Epithelial cell of proximal tubule (primary cell): ENCODE measurements at places on chromosomes 12 and 14. TPM values are rescaled to one million over a fixed set of nuclear protein-coding genes. Genes with fewer than 3 reads are reported as not detected.

Gene TEX22
- total RNA-seq: 0.29 TPM in 1 of 2 replicates, not detected in the other

- DNase-seq: peak; percentile 97
These were observed 380.2 kb downstream of the NAV3 start for GRCh38 chr12:78210894-78211302.

DNA sequence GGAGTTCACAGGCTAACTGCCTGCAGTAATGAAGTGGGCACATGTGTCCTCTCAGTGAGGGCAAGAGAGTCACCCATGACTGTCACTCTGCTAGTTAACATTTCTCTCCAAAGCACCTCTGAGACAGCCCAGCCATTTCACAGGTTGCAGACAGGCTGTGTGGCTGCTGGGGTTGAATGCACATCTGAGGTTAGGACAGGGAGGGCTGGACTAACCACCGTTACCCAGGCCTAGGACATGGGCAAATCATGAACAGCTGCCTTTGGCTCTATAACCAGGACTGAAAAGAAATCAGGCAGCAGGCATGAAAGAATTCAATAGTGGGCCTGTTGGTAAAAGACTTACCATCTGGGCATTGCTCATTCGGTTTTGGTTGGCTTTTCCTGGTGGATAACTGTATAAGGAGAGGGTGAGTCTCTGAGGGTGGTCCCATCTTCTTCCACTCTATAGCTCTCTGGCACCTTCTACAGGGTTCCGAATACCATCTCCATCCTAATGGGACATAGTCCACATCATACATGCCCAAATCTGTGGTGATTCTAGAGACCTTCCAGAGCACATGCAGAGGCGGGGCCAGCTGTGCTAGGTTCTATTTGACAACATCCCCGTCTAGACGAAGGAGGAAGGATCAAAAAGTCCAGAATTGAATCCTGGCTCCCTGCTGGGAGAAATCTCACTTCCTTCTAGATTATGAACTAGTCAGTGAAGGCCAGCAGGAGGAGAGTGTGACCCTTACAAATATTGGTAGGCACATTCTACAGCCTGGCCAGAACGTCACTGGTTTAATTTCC lies 10.8 kb downstream of the CRACR2A start:
- DNase-seq: no peak

- peak; percentile 96 for DNase-seq
These were observed 22.4 kb downstream of the CALM1 start for GRCh38 chr14:90419200-90419599.

DNA sequence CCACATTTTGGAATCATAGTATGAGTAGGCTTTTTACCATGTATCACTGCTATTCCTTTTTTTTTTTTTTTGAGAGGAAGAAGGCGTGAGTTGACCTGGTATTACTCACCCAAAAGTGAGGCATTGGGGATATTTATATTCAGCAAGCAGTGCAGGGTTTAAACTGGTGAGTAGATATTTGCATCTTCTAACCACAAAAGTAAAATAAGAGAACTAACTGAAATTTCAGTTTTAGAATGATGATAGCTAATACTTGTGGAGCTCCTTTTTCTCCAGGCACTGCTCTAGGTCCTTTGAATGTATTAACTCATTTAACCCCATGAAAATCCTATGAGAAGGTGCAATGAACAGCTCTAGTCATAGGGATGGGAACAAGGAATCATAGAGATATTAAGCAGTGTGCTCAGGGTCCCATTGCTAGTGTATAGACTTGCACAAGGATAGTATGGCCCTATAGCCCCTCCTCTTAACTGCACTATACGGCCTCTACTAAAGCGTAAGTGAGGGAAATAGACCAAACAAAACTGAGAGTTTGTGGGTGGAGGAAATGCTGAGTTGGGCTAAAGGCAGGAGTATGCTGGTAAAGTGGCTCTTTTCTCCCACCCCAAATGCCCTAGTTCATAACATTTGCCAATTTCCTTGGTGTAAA lies 104.3 kb upstream of the MAX start:
- no peak for DNase-seq

Gene IRAK3
- 0.81 and 1.9 TPM in 2 replicates for total RNA-seq

- DNase-seq: no peak
These were observed 1.3 kb downstream of the MARS1 start for GRCh38 chr12:57489157-57489641.

DNA sequence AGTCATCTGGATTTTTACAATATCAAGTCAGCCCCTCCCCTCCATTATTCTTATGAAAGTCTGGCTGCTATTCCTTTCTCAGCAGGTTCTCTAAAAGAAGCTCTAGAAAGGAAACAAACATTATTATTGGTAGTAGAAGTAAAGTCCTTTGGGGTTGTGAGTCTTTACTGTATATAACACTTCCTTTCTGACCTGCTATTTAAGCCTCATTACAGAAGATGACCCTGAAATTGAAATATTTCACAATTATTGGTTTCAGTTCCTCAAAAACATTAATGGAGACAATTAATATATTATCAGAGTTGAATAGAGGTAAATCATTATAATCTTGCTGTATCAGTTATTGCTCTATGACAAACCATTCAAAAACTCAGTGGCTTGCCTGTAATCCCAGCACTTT lies 19.3 kb downstream of the PLEKHA5 start:
- DNase-seq: no peak

Gene ZNF385A
- total RNA-seq: 3.9 and 4.3 TPM in 2 replicates

GRCh38 chr12:89933911-89934310 lies 225.3 kb upstream of the ATP2B1 start:
- DNase-seq: no peak

Gene PROX2
- not detected in 2 replicates for total RNA-seq

DNA sequence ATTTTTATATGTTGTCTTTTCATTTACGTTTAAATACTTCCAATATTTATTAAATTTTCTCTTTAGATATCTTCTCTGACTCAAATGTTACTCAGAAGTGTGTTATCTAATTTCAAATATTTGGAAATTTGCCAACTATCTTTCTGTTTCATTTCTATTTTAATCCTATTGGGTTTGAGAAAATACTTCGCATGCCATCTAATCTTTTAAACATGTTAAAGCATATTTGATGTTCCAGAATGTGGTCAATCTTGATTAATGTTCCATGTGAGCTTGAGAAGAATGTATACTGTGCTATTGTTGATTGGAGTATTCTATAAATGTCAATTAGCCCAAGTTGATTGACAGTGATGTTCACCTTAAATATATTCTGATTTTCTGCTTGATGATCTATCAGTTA lies 11.9 kb upstream of the DCN start:
- DNase-seq: no peak

- no peak for DNase-seq
These were observed 75.9 kb downstream of the IFT81 start for GRCh38 chr12:110200124-110200417.

DNA sequence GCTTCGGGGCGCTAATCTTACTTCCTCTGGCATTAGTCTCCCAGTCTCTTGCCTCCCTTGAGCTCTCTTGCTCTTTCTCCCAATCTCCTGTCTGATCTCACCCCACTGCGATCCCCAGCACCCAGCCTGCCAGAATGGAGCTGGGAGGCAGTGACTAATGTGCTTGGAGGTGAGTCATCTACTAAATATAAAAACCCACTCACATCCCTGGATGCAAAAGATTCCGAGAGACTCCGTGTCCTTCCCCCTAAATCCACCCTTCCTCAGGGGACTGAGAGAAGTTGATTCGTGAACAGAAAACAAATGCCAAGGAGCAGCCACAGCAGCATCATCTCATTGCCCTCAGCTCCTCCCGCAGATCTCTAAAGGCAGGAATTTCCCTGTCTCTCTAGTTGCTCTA lies 45.7 kb upstream of the KCNA5 start:
- DNase-seq: peak; percentile 23

- no peak for DNase-seq
These were observed 57.7 kb downstream of the GALC start for GRCh38 chr14:87935081-87935828.

GRCh38 chr12:53039851-53040250 lies 10.0 kb upstream of the TNS2 start:
- no peak for DNase-seq

Gene METTL25
- total RNA-seq: 4.7 and 8.8 TPM in 2 replicates

DNA sequence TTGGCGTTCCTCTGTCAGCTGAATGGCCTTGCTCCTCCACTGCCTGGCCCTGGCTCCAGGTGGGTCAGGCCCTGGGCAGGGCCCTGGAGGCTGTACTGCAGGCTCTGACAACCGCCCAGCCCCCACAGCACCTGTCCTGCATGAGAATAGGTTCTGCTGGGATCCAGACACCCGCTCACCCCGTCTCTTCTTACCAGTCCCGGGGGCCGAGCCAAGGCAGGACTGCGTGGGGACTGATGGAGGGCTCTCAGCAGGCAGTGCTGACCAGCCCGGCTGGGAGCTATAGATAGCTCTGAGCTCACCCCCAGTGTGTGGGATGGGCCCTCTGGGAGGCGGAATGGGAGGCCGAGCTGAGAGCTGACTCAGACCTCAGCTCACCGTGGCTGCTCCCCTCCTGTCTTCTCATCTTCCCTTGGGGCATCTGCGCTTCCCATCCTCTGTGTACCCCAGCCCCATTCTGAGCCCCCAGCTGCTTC lies 39.6 kb downstream of the TEAD4 start:
- no peak for DNase-seq

- DNase-seq: no peak
These were observed 5.9 kb upstream of the GSC start for GRCh38 chr14:94775871-94776210.

Gene TTC9
- 12.8 and 24.8 TPM in 2 replicates for total RNA-seq

DNA sequence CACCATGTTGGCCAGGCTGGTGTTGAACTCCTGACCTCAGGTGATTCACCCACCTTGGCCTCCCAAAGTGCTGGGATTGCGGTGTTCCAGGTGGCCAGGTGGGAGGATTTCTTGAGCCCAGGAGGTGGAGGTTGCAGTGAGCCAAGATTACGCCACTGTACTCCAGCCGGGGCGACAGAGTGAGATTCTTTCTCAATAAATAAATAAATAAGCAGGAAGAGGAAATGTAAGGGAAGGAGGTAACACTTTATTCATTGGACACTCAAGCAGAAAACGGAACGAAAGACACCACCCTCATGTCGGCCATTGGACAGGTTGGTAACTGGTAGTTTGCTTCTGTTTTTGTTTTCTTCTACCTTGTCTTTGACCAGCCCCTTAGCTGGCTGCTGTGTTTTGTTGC lies 13.0 kb upstream of the NFATC4 start:
- no peak for DNase-seq

Gene HNRNPC
- total RNA-seq: 755 and 938 TPM in 2 replicates

DNA sequence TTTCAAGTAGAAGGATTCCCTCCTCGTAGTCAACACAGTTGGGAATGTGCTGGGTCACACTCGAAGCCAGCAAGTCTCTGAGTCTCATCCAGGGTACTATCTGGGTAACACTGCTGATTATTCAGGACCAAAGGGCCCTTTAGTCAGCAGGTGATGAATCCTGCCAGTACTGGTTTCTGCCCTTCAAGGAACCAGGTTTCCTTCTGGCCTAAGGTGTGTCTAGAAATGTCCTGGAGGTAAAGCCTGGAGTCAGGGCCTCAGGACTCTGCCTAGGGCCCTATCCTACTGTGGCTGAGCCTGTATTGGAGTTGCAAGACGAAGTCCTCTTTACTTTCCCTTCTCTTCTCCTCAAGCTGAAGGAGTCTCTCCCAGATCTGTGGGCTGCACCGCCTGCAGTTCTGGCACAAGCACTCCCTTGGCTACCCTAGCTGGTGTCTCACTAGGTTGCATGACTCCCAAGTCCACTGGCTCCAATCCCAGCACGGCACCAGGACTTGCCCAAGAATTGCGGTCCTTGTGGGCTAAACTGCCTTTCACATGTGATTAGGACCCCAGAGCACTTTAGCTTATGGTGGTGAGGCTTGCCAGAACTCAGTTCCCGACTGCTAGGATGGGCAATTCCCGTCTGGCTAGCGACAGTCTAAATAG lies 193.7 kb upstream of the PDE3A start:
- no peak for DNase-seq

DNA sequence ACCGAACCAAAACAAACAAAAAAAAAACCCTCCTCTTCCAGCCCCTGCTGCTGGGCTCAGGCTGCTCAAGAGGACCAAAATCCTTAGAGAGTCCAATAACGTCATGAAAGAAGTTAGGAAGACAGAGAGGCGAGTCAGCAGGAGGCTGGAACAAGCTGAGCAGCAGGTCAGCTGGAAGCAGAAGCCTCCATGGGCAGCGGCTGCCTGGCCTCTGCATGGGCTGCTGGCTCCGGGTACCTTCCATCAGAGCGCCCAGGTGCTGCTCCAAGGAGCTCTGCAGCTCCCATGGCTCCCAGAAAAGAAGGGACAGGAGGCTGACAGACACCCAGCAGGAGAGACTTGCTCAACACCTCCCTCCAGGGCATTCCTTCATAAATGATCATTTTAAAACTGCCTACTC lies 3.2 kb upstream of the KRT2 start:
- DNase-seq: no peak

Gene MAP3K9
- total RNA-seq: 13.7 and 16.7 TPM in 2 replicates

- DNase-seq: no peak
These were observed 235.5 kb downstream of the PAWR start for GRCh38 chr12:79455286-79455685.

DNA sequence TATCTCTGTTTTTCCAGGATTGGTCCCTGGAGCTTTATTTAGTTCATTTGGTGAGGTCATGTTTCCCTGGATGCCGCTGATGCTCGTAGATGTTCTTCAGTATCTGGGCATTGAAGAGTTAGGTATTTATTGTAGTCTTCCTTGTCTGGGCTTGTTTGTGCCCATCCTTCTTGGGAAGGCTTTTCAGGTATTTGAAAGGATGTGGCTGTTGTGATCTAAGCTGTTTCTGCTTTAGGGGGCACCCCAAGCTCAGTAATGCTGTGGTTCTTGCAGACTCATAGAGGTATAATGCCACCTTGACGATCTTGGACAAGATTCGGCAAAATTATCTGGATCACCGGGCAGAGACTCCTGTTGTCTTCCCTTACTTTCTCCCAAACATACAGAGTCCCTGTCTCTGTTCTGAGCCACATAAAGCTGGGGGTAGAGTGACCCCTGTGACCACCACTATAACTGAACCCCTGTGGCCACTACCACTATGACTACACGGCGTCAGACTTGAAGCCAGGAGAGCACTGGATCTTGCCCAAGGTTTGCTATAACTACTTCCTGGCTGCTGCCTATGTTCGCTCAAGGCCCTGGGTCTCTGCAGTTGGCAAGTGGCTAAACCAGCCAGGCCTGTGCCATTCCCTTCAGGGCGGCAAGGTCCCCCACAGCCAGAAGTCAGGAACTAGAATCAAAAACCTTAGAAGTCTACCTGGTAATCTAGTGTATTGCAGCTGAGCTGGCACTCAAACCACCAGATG lies 40.9 kb downstream of the FGD4 start:
- no peak for DNase-seq

- DNase-seq: no peak
These were observed 8.7 kb upstream of the PPP1R13B start for GRCh38 chr14:103856105-103856504.

Gene CLEC12A
- total RNA-seq: not detected in 2 replicates
